T47D (cell line): ENCODE measurements at places on chromosomes 2 and 18.

DNA sequence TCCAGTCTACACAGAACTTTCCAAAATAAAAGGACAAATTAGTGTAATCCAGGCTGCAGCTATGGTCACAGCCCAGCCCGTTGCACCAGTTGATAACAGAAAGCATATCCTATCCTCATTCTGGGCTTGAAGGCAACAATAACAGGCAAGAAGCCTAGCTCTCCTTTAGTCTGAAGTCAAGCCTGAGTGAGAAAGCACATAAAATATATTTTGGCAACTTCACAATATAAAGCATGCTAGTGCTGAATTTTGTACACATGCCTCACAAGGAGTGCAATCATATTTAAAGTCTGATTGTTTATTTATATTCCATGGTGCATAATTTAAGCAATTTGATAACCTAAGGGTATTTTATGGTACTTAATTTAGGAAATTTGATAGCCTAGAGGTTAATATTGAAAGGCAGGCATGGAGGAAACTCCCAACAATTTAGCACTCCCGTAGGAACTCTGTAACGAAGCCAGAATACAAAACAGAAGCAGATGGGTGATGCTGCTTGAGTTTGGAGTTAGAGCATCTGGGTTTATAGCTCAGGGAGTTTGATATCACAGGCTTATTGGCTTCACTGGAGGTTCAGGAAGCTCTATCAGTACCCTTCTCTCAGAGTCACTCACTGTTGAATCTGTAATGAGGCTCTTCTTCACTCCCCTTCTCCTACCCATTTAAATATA, 1199.1 kb upstream of the GYPC start:
- DNase-seq, result no peak

- no peak for DNase-seq
Measured at GRCh38 chr2:118580651-118581050, 266.8 kb downstream of the EN1 start.

DNA sequence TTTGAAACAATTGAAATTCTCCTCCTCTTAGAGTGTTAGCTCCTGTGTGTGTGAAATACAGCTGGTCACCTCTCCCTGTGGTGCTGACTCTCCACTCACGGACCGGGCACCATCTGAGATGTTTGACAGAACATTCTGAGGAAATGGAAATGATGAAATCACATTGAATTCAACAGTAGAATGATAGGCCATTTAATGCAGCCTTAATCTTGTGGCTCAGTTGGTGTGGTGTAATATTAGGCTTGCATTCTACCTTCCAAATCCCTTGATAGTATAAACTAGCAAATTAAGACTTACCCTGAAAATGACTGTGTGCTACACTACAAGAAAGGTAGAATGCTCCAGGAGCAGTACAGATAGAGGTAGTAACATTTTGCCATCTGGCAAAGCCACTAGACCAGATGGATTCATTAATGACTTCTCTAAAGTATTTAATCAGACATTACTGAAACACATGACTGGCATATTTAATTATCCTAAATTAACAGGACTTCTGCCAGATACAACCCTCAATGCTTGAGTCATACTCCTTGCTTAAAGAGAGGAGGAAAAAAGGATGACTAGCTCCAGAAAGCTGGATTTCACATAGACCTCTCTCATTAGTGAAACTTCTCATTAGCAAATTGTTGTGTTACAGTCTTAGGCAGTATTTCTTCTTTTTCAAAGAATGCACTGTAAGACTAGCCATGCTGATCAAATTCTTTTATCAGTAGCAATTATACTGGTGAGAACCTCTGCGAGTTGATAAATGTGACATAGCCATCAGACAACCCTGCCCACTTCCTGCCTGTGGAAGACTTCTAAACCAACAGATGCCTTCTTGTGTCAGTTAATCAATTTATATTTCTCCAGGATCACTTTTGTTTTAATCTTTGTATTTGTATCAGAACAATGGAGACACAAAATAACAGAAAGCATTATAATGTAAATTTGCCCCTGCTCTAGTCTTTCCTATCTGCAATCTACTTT, 80.6 kb downstream of the EML6 start:
- no peak for DNase-seq

DNA sequence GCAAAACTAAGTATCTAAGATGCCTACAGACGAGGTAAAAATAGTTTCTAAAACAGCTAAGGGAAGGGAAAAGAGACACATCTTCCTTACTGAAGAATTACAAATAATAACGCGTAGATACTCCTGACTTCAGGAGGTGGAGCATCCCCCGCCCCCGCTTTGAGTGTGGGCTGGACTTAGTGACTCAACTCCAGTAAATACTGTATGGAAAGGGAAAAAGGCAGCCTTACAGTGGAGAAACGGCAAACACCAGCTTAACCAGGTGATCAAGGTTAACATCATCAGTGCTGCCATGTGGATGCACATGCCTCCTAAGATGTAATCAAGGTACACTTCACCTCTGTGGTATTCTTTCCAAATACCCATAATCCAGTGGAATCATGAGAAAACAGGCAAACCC, 47.9 kb downstream of the HADHB start:
- no peak for DNase-seq

- DNase-seq, result no peak
Measured at GRCh38 chr2:45884126-45884525, 232.7 kb downstream of the PRKCE start.

DNA sequence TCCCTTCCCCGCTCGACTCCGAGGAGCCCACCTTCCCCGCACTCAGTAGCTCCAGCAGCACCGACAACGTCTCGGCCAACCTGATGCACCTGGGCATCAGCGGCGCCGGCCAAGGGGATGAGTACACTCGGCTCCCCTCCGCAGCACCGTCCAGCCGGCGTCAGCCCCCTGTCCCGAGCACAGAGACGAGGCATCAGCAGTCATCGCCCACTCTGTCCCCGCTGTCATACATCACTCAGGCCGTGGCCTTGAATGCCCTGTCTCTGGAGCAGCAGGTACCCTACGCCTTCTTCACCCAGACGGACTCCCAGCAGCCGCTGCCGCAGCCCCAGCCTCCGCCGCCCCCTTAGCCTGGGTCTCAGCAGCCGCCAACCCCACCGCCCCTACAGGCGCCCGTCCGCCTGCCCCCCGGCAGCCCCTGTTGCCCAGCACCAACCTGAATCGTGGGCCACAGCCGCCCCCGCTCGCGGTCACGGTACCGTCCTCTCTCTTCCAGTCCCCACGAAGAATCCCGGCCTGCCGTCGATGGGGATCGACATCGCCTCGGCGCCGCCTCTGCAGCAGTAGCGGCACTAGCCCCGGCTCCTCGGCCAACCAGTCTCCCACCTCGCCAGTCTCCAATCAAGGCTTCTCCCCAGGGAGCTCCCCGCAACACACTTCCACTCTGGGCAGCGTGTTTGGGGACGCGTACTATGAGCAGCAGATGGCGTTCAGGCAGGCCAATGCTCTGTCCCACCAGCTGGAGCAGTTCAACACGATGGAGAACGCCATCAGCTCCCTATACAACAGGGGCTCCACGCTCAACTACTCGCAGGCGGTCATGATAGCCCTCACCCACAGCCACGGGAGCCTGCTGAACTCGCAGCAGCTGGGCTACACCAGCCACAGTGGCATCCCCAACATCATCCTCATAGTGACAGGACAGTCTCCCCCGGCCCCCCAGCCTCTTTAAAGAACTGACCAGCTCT, 1195.9 kb upstream of the CHAC2 start:
- no peak for DNase-seq

GRCh38 chr2:118310681-118311429, 222.6 kb downstream of the INSIG2 start:
- no peak for DNase-seq

DNA sequence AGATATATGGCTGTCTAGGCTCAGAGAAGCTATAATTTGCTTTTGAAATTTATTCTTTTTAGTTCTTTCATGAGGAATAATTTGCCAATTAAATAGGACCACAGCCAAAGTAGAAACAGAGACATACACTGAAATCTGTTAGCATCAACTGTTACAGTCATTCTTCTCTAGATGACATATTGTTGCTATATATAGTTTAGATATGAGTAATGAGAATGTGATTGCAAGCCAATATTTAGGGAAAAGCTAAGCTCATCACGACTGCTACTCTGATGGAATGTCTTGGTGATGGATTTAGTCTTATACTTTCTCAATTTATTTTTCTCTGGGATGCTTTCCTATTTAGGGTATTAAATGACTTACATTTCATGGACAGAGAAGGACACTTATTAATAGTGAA, 259.1 kb downstream of the LNPK start:
- no peak for DNase-seq

DNA sequence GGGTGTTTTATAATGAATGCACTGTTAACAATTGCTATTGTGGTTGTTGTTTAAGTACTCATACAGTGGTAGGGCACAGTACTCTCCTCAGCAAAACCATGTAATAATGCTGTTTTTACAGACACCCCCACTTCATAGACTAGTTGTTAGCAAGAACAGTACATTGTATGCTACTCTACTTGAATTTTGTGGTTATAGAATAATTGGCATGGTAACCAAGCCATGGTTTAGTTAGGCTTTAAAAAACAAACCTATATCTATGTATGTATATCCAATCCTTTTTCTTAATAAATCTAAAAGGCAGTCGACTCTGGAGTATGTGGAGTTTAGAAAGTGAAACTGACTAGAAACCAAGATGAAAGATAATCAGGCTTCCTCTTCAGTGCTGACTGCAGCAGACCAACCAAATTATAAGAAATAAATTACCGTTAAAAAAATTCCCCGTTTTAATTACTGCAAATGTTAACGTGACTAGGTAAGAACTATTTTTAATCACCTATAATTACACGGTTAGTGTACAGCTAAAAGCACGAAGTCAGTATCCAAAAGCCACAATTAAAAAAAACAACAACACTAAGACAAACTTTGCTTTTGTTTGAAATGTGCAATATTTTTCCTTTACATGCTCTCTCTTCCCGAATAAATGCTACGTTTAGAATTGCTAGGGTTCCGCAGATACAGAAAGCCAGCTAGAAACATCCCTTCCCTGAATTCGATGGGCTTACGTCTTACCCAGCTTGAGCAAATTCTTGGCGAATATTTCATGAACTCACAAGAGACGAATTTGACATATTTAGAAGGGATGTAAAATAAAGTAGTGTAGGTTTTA, 113.3 kb upstream of the SERTAD2 start:
- DNase-seq, result no peak

- no peak for DNase-seq
Measured at GRCh38 chr18:5941890-5942289, 46.6 kb upstream of the TMEM200C start.

DNA sequence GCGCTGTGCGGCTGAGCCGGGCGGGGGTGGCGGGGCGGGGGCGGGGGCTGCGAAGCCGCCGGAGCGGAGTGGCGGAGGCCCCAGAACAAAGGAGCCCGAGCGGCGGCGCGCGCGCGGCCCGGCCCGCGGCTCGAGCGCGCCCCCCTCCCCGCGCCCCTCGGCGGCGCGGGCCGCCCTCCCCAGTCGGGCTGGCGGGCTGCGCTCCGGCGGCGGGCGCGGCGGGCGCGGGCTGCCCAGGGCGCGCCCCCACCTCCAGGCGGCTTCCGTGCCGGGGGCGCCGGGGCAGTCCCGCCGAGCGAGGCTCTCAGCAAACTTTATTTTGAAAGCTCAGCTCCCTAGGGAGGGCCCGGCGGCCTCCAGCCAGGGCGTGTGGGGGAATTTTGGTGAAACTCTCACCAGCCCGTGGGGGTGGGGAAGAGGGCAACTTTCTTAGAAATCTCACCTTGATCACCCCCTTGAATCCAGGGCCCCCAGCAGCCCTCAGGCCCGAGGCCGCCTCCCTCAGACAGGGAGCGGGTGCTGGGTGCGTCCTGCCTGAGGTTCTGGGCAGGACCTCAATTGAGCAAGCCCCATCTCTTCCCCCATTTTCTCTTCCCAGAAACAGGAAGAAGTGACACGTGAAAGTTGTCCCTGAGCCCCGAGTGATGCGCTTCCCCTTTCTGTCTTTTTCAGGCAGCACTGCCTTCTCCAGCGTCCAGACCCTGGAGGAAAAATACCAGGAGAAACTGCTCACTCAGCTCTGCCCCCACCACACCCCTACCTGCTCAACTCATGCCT, 786 bp downstream of the TET3 start:
- no peak for DNase-seq

- DNase-seq, result no peak
Measured at GRCh38 chr2:27573452-27573851, 9.4 kb upstream of the ZNF512 start.

DNA sequence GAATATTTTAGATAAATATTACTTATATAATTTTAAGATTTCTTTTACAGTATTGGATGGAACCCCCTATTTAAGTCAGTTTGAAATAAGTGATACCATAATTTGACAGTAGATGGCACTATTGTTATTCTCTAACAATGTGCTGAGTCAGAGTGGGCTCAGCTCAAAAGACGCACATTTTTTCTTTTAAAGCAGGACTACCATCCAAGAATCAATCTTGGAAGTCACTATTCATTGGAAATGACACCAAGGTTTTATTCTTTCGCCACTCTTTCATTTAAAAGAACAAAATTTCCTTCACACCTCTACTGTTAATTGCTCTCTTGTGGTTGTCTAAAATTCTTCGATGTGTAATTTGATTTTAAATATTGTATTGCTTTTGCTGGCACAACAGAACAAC, 32.6 kb upstream of the SPAG16 start:
- peak; percentile 73 for DNase-seq

DNA sequence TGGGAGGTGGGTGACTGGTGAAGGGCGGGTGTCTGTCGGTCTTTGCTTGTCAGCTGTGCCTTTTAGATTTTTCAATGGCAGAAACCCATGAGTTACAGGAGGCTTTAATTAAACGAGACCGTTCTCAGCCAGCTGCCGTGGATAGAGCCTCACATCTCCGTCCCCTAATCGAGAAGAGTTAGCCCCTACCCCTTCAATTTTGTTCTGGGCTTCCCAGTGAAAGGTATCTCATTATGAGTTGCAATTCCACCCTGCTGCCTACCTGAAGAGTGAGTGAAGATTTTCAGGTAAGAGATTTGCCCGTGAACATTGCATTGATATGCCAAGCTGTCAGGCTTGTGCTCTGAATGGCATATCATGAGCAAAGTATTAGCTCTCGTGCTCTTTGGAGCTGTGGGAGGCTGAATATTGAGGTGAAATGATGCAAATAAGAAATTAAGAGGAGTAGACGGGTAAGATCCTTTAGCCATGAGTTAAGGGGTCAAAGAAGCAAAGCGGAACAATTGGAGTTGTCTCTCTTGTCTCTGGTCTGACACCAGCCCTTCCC, 118.7 kb upstream of the MSTN start:
- DNase-seq, result no peak

DNA sequence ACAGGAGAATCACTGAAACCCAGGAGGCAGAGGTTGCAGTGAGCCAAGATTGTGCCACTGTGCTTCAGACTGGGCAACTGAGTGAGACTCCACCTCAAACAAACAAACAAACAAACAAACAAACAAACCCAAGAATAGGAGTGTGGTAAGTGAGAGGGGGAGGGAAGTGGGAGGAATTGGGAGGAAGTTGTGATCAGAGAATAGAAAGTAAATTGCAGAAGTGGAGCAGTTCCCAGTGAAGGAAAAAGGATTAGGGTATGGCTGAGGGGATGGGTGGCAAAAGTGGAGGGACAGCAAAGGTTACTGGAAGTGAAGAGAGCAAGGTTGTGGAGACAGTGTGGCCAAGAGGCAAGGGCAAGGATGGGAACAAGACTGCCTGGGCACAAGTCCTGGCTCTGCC, 41.1 kb upstream of the C1GALT1C1L start:
- DNase-seq, result no peak

- DNase-seq, result peak; percentile 23
Measured at GRCh38 chr2:55232863-55233657, 572 bp downstream of the RPS27A start.

GRCh38 chr2:95036596-95037383, 11.3 kb downstream of the MAL start:
- DNase-seq, result no peak

- no peak for DNase-seq
Measured at GRCh38 chr2:213220967-213221603, 63.2 kb upstream of the SPAG16 start.

- no peak for DNase-seq
Measured at GRCh38 chr2:16071865-16072637, 131.7 kb downstream of the MYCN start.
